ENCODE measurements at places on chromosomes 16 and 17.
A peak's percentile ranks its signal among the peaks of the same experiment; 100 is the strongest.

GRCh38 chr17:1683459-1683858, 1.2 kb downstream of the PRPF8 start:
- no peak for DNase-seq

- peak; percentile 40 for DNase-seq
Measured at GRCh38 chr17:47942096-47942510, 732 bp downstream of the PNPO start.

GRCh38 chr16:54694651-54695050, 236.0 kb upstream of the IRX5 start:
- no peak for DNase-seq

DNA sequence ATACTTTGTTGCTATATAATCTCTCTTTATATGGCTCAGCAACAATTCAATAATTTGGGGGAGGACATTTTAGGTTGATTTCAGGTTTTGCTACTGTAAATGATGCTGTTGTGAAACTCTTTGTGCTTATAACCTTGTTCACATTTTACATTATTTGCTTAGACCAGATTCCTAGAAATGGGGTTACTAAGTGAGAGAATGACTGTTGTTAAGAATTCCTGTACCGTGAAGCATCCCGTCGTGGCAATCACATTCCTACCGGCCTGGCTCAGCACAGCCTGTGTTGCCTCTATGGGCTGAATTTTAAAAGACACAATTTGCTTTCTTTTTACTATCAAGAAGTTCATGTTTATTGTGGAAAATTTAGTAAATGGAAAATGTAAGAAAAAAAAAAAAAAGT, 31.4 kb downstream of the B9D1 start:
- no peak for DNase-seq

- DNase-seq = no peak
Measured at GRCh38 chr17:60148373-60148772, 1.4 kb upstream of the CA4 start.

DNA sequence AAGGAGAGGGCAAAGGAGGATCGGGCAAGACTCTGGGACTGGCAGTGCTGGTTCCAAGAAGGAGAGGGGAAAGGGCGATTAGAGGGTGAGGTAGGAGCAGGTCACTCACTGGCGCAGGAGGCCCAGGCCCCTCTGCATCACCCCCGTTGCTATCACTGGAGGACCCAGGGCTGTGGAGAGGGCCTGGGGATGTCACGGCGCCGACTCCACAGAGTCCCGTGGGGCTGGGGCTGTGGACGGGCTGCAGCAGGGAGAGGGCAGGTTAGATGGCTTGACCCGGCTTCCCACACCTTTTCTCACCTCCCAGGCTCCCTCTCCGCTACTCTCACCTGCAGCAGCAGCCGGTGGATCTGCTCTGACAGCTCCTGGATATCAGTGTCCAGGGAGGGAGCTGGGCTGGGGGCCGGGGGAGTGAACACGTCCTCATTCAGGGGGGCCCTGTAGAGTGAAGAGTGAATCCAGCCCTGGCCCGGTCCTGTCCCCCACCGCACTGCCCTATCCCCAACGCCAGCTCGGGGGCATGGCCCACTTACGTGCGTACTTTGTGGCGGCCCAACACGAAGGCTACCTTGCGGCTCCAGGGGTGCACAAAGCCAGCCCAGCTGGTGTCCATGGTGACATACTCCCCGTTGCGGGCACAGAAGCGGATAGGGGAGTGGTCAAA, 4.9 kb downstream of the PER1 start:
- no peak for DNase-seq

All from activated CD8-positive, alpha-beta T cell treated with anti-CD3 and anti-CD28 coated beads for 36 hours (primary cell).